ENCODE measurements at places on chromosomes 2 and 18.

DNA sequence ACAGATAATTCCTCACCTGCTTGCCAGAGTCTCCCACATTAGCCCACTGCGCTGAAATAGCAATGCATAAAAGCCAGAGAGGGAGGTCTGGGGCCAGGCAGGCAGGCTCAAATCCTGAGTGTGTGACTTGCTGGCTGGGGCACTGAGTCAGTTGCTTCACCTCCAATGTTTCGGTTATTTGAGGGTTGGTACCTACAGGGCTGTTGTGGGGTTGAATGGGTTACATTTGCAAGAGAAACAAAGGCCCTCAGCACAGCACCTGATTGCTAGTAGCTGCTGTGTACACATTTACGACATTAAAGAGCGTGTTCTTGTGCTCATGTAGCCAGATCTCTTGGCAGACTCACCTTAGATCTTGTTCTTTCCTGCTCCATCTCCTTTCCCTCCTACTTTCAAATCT lies 34.1 kb upstream of the FAM110C start:
- no peak for DNase-seq

GRCh38 chr18:13271302-13271911 lies 52.8 kb downstream of the LDLRAD4 start:
- DNase-seq: no peak

GRCh38 chr18:56224669-56225561 lies 413.5 kb downstream of the TXNL1 start:
- DNase-seq: no peak

- no peak for DNase-seq
Measured at GRCh38 chr2:216994353-216994854, 134.5 kb upstream of the TNP1 start.

GRCh38 chr2:62254424-62255266 lies 58.7 kb downstream of the B3GNT2 start:
- DNase-seq: no peak

DNA sequence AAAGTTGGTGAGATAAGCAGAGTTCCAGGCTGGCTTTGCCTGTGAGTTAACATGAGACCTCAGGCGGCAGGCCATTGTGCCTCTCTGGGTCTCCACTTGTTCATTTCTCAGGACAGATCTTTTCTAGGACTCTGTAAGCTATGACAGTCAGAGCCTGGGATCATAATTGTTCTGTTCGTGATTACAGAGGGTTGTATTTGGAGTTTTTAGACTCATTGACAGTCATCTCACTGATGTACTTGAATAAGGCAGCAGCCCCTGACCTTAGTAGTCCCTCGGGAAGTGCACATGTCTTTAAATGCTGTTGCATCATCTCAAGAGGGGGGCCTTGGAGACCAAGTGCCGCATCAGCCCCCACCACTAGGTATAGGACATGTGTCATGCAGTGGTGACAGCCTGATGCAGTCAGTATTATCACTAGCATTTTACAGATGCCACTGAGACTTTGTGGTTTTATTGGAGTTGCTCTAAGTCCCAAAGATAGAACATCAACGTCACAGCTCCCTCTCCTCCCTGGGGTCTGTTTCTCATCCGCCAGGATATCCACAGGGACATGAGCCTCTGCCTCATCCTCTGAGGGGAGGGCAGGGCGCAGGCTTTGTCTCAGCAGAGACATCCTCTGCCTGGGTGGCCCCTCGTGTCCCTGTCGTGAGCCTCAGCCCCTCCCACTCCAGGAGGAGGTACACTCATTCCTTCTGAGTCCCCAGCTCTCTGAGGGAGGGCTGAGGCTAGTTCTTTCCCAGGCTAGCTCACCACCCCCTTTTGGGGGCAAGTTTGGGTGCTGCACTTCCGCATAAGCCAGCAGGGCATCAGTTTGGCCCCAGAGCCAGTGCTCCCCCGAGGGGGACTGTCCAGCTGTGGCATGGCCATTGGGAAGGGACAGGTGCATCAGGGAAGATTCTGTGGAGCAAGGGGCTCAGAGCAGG lies 14.1 kb downstream of the GLI2 start:
- DNase-seq: no peak

GRCh38 chr2:51212374-51212773 lies 180.4 kb upstream of the NRXN1 start:
- no peak for DNase-seq

- DNase-seq: no peak
Measured at GRCh38 chr2:69561101-69561500, 82.4 kb downstream of the AAK1 start.

GRCh38 chr2:69594341-69594740 lies 49.2 kb downstream of the AAK1 start:
- DNase-seq: no peak

DNA sequence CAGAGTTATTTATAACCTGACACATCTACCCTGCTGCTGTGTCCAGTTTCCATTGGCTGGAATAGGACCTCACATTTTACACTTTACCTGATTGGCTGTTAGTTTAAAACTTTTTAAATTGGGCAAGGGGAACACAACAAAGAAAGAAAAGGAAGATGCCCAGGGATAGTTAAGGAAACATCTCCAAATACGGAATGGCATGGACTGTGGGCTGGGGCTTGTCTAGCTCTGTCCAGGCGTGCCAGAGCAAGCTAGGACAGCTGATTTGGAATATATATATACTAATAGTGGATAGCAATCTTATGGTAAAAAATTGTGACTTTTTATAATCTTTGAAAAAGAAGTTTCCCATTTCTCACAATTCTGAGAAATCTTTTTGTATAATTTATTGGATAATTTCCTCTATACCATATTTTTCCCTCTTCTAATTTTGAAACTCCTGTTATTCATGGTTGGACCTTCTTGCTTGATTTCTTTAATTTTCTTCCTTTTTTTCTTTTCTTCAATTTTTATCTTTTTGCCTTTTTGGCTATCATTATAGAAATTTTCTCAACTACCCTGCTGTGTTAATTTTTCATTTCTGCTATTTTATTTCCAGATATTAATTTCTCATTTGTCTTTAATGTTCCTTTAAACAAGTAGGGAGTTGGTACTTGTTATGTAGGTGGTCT lies 55.9 kb downstream of the COMMD1 start:
- DNase-seq: no peak

DNA sequence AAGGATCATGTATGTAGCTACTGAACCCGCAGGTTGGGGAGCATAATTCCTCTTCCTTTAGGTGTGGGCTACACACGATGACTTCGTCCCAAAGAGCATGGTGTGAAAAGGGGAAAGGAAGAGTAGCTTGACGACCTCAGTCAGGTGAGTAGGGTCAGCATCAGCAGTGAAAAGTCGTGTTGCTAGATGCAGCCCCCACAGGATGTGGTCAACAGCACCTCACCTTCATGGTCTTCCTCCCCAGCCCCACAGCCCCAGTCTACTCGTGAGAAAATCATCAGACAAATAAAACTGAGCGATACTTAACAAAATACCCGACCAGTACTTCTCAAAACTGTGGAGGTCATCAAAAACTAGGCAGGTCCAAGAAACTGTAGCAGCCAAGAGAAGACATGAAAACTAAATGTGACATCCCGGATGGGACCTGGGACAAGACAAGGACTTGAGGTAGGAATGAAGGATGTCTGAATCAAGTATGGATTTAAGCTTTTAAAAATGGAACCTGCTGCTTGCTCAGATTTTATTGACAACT lies 77.5 kb upstream of the NFATC1 start:
- no peak for DNase-seq

DNA sequence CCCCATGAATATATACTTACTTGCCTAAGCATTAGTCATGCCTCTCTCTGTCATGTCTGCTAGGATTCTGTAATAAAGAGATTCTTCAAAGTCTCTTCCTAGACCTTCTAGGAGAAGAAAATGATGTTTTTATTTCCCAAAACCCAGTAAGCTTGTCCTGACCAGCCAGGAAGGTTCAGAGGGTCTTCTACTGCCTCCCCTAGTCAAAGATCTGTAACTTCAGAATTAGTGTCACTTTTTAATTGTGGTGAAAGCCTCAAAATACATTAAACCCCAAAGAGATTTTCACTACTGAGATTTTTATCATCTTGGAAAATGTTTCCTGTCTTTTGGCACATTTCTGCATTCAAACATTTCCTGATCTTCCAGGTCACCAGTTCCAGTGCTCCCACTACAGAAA lies 232.9 kb upstream of the STK17B start:
- no peak for DNase-seq

- no peak for DNase-seq
Measured at GRCh38 chr2:180707884-180708205, 272.6 kb upstream of the UBE2E3 start.

GRCh38 chr2:159933040-159933726 lies 129.2 kb downstream of the PLA2R1 start:
- DNase-seq: no peak

GRCh38 chr18:2442726-2443275 lies 128.5 kb downstream of the METTL4 start:
- DNase-seq: no peak

Measured in GM12864 (cell line).